ENCODE measurements at places on chromosomes 1 and 21.

- DNase-seq, result no peak
Observed at GRCh38 chr21:27277110-27277509, 310.2 kb upstream of the ADAMTS5 start.

- no peak for DNase-seq
Observed at GRCh38 chr1:34369701-34370455, 193.2 kb downstream of the C1orf94 start.

- DNase-seq, result no peak
Observed at GRCh38 chr1:18413541-18414305, 67.0 kb upstream of the KLHDC7A start.

DNA sequence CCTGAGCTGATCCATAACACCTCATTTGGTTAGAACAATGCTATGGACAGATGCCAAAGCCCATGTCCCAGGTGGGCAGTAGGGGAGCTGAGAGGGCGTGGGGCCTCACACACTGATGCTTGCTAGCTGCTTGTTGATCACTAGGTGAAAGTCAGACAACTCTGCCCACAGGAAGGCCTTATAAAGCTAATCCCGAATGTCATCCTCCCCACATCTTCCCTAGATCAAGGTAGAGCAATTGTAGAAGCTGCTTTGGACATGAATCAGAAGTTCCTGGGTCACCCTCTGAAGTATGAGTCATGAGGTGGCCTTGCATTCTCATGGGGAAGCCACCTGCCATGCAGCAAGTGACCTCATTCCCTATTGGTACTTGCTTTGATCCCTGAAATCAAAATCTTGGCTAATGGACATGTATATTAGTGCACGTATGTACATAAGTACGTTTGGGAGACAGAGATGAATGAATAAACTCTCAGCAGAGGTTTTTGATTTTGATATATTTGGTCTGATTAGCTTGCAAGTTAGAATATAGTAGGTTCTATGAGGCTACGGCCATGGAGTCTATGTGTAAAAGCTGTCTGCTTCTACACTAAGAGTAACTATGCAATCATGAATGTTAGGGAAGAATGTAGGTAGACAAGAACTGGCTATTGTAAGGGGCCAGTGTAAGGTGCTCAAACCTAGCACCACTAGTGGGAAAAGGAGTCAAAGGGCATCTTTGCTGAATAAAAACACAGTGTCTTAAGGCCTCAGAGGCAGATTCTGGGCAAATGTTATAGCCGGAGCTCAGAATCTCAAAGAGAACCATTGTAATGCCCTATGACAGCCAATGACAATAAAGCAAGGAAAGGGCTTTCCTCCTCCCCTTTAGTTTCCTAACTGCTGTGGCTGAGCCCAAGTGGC is 52.6 kb downstream of the ABCA4 start:
- peak; percentile 19 for DNase-seq

DNA sequence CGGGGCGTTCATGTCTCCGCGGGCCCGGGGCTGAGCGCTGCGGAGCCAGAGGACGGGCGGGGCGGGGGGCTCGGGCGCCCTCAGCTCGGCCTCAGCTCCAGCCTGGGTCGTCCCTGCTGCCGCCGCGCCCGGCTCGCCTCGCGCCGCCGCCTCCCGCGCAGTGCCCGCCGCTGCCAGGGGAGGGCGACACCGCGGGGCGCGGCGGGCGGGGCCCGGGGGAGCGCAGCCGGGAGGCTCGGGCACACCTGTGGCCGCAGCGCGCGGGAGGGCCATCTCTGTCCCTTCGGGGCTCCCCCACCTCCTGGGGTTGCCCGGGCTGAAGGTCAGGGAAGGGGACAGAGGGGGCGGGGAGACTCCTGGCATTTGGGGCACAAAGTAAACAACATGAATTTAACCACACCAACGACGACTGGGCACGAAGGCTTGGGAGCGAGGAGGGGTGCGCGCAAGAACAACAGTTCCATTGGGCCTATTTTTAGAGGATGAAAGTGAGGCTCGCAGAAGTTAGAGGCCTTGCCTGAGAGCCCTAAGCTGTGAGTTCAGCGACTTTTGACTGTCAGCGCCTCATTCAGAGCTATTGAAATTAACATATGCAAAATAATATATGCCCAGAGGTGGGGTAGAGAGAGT is at the start of gene FAM131C:
Gene FAM131C, minus strand, starts transcription at position 162 of the 630 bp plus-strand sequence. CDS start 209 bp downstream, outside the sequence.
- DNase-seq, result peak; percentile 31

DNA sequence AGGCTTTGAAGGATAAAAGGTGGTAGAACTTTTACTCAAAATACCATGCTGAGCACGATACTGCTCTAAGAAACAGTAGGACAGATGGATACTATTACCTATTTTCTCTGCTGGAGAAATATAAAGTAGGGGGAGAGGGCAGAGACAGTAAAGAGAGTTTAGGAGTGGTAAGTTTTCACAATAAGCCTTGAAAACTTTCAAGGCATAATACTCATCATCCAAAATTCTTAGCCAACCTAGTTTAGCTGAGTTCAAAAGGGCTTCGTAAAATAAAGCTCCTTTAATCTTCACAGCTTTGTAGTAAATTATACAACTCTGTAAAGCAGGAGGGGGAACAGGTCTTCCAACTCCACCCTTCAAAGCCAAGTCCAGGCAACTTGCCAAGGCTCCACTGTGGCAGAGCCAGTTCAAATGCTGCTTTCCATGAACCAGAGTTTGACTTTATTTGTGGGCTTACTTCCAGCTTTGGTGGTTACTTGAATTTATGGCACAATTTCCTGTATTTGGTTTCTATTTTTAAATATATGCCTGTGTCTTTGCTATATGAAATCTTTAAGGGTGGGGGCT is 15.5 kb downstream of the TEX38 start:
- DNase-seq, result no peak

- no peak for DNase-seq
Observed at GRCh38 chr1:241250465-241250864, 106.5 kb downstream of the RGS7 start.

- DNase-seq, result no peak
Observed at GRCh38 chr1:221563476-221563921, 178.4 kb downstream of the DUSP10 start.

DNA sequence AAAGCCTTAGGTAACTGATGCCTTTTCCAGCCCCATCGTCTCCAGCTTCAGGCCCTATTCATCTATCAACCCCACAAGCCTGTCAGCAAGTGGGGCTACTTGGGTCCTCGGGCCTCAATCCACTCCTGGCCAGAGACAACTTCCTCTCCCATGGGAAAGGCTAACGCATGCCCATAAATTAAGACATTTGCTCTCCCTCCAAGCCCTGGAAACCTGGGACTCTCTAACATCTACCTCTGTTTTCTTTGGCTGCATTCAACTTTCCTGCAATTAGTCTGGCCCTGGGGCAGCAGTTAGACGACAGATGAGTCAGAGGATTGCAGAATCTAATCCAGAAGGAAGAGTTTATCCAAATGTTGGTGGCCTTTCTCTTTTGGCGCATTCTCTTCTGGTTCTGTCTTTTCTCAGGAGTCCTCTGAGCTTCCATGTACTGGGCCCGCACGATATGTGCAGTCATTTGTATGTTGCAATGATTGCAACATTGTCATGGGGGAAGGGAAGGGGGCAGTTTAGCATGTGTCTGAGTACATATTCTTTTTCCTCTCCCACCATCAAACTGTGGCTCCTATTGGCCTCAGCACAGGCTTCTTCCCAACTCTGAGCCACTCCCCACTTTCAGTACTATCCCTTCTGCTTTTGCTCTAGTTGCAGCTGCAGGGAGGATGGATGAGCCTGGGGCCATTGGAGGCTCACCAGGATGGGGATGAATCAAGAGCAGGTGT is 54.4 kb downstream of the NAV1 start:
- no peak for DNase-seq

- peak; percentile 90 for DNase-seq
Observed at GRCh38 chr1:48810740-48811139, 34.0 kb upstream of the BEND5 start.

GRCh38 chr21:46154955-46155513 is 345 bp downstream of the FTCD start:
- DNase-seq, result no peak

DNA sequence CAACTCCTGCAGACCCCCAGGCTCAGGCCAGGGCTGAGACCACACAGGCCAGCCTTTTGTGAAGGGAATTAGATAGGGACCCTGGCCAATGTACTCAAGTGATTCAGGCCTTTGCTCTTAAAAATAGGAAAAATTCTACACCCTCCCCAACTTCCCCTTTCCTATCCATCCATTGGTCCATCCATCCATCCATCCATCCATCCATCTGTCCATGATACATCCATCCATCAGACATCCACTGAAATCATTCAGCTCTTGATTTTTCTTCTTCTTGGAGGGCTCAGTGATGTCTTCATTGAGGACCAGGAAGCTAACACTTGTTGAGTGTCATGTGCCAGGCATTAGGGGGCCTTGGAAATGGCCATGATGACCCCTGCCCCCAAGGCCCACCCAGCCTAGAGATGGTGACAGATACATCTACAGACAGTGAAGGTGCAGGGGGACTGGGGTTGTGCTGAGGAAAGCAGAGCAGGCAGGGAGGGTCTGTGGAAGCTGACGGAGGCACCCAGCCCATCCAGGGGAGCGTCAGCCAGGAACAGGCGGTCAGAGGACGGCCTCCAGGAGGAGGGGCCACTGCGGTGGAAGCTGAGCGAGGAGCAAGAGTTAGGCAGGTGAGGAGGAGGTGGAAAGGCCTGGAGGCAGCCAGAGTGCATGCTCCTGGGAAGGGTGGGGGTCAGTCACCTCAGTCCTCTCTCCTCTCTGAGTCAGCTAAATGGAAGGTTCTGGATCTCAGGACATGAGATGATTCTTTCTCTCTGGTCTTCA is 81.9 kb downstream of the EPHB2 start:
- DNase-seq, result no peak

DNA sequence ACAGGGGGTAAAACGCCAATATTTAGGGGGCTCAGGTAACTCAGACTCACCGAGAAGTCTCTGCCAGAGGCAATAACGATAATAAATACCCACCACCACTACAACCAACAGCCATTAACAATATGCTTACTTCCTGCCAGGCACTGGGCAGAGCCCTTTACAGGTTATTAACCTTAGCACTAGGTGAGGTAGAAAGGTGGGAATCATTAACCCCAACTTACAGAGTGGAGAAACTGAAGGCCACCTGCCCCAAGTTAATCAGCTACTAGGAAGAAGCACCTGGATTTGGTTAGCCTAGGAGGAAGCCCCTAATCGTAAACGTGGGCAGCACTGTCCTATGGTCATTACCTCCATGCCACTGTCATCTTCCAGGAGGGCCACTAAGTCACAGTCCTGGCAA is 110.0 kb downstream of the UBR4 start:
- no peak for DNase-seq

- no peak for DNase-seq
Observed at GRCh38 chr1:59212706-59213105, 84.2 kb upstream of the FGGY start.

- DNase-seq, result peak; percentile 97
Observed at GRCh38 chr1:234544087-234544579, 65.2 kb upstream of the TARBP1 start.

- DNase-seq, result no peak
Observed at GRCh38 chr1:207798847-207799246, 47.0 kb downstream of the CD46 start.

DNA sequence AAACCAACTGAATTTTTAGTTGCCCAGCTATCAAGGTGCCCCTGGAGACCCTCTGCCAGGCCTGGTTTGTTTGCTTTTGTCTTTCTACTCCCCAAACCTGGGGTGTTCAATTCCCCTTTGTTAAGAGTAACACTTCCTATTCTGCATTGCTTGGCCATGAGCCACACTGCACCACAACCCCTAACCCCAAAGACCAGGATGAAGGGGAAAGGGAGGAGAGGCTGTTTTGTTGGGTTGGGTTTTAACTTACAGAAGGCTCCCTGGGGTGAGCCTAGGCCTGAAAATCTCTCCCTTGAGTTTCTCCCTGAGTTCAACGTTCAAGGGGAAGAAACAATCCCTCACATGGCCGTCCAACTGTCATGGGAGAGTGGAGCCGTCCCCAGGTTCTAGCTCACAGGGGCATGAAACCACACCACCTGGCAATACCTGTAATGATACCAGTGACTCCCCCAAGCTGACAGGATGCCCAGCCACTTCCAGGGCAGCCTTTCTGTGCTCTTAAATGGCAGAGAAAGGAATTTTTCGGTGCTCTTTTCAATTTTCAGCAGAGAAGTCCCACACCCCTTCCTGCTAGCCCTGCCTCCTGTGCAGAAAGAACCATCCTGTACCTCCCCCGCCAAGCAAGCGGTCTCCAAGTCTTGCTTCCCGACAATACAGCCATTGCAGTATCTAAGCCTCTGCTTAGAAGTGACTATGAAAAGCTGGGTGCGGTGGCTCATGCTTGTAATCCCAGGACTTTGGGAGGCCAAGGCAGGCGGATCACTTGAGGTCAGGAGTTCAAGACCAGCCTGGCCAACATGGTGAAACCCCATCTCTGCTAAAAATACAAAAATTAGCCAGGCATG is 14.9 kb downstream of the SLC45A3 start:
- DNase-seq, result peak; percentile 63

DNA sequence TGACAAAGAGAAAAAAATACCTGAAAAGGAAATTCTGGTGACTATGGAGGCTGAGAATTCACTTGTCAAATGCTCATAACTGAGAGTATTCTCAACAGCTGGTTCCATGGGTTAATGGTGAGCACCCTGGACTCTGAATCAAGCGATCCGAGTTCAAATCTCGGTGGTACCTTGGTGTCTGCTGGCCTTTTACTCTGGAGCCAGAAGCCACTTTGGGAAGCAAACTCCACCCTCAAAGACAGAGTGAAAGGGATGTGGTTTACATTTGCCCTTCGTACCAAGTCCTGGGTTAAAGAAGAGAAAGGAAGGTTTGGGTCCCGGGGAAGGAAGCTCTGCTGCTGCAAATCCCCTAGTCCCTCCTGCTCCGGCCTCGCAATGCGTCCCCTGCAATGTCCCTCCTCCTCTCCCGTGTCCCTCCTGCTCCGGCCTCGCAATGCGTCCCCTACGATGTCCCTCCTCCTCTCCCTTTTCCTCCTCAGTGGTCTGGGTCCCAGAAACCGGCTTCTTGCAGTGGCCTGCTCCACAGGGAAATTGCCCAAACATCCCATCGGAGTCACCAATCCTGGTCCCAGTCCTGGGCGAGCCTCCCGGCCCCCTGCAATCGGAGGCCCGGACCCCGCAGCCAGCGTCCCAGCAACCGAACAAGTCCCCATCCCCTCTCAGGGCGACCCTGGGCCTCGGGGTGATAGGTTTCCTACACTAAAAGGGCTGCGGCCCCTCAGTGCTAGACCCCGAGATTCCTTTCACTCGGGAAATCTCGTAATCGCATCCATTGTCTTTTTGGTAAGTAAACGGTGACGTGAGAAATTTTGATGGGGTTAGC is 129.4 kb downstream of the PPIAL4G start:
- no peak for DNase-seq

All from NCI-H2171 treated with DMSO at 0.1 percent for 48 hours (cell line).